ENCODE measurements at places on chromosomes 7 and 10.

DNA sequence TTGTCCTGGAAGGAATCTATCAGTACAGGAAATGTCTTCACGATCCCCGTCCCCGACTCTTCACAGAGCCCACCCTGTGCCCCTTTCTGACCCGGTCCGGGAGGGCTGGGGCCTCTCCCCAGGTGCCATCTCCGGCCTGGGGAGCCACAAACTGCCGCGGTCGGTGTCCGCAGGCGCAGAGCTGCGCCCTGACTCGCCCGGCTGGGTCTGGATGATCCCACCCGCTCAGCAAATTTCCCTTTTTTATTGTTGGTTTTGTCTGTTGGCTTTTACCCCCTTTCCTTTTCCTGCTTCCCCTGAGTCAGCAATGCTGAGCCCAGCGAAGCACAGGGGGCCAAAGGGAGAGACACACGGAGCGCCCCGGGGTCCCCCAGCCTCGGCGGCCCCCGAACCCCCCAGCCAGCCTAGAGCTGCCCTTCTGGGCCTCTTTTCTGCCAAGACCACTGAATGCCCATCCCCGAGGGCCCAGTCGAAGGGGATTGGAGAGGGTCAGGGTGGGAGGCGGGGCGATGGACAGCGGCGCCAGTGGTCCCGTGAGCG lies 30.9 kb downstream of the LEP start:
- DNase-seq, result no peak

GRCh38 chr10:63094405-63094804 lies 38.7 kb upstream of the NRBF2 start:
- no peak for DNase-seq

DNA sequence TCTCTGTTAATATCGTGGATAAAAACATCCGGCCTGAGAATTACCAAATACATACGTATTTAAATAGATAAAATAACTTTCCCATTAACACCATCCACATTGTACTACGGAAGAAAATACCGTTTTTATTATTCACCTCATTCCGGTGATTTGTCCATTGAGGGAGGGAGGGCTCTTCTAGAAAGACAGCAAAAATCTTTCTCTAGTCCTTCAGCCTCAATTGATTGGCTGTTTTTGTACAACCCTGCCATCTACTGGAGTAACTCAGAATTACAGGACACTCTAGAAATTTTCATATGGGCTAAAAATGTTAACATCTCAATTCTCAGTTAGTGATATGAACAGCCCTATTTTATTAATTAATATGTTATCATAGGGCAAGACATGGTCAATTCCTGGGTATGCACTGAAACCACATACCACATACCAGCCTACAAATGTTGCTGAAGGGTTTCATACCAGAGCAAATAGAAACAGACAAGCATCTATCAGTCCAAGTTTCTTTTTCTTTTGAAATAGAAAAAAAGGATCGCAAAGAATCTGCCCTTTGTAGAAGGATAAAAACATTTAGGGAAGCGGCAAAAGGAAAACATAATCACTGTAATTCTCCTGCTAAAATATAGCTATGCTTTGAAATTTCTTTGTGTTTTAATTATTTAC lies 55.8 kb upstream of the CDCA7L start:
- DNase-seq, result peak; percentile 57

DNA sequence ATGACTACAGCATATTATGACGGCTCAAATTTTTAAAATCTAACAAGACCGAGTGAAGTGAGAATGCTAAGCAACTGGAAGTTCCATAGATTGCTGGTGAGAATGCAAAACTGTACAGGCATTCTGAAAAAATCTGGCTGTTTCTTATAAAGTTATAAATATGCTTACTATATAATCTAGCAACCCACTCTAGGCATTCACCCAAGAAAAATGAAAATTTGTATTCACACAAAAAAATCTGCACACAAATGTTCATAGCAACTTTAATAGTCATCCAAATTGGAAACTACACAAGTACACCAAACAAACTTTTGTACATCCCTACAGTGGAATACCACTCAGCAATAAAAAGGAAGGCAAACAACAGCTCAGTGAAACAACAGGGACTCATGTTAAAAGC lies 39.9 kb upstream of the STARD3NL start:
- DNase-seq, result no peak

GRCh38 chr7:17057143-17057509 lies 175.3 kb upstream of the AGR3 start:
- no peak for DNase-seq

- peak; percentile 51 for DNase-seq
Observed at GRCh38 chr10:63466144-63466935, 563 bp upstream of the JMJD1C start.

- no peak for DNase-seq
Observed at GRCh38 chr7:158283016-158283974, 304.3 kb downstream of the PTPRN2 start.

DNA sequence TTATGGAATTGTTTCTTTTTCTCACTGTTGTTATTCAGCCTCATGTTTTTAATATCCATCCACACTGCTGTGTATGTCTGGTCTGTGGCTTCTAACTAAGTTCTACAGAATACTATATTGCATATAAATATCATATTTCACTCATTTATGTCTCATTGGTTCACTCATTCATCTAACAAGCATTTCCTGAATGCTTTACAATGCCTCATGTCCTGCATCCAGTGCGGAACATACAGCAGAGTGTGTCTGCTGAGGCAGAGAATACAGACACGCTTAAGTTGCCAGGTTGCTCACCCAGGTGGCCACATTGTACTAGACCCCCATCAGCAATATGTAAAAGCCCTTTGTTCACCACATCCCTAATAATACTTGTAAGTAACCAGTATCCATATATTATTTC lies 111.8 kb upstream of the CNTNAP2 start:
- no peak for DNase-seq

- DNase-seq, result no peak
Observed at GRCh38 chr7:24713850-24714675, 43.2 kb downstream of the GSDME start.

- no peak for DNase-seq
Observed at GRCh38 chr7:29342761-29343160, 148.2 kb downstream of the CHN2 start.

GRCh38 chr7:158026636-158027265 lies 560.9 kb downstream of the PTPRN2 start:
- DNase-seq, result no peak

- no peak for DNase-seq
Observed at GRCh38 chr7:158052381-158053060, 535.1 kb downstream of the PTPRN2 start.

DNA sequence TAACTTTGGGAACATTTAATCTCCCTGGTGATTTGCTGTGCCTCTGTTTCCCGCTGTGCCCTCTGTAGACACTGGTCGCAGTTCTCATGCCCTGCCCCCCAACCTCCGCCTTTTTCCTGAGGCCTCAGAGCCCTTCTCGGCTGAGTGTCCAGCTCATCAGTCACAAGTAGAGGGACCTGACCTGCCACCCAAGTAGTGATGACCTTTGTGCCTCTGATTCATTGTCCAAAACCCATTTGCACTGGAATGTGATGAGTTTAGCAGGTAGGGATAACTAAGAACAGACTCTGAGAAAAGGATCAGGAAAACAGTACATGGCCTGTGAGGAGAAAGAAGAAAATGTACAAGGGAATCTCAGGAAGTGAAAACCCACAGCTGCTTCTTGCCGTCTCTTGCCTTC lies 58.8 kb downstream of the LANCL2 start:
- DNase-seq, result no peak

- DNase-seq, result no peak
Observed at GRCh38 chr7:25333296-25333928, 105.1 kb upstream of the NPVF start.

DNA sequence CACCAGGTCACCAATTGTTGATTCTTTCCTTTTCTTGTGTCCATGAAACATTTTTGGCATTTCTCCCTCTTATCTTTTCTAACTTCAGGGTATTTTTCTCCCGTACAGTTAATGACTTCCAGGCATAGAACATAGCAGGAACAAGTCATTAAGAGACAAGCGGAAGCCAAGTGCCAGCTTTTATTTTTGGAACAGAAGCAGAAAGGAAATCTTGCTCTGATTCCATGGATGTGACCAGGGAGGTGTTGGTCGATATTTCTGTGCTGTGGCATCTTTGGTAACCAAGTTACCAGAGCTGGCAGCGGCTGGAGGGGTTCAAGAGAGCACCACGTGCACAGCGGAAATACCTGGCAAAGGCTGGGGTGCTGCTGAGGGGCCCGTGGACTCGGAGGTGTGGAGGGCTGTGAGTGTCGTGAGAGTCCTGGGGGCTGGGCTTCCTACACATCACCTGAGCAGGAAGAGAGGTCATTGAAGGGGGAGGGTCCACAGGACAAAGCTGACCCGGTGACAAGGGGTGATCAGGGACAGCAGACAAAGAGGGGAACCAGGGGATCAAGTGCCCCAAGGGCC lies 1.8 kb downstream of the LLCFC1 start:
- DNase-seq, result no peak

- DNase-seq, result no peak
Observed at GRCh38 chr7:14950013-14950412, 47.5 kb upstream of the DGKB start.

DNA sequence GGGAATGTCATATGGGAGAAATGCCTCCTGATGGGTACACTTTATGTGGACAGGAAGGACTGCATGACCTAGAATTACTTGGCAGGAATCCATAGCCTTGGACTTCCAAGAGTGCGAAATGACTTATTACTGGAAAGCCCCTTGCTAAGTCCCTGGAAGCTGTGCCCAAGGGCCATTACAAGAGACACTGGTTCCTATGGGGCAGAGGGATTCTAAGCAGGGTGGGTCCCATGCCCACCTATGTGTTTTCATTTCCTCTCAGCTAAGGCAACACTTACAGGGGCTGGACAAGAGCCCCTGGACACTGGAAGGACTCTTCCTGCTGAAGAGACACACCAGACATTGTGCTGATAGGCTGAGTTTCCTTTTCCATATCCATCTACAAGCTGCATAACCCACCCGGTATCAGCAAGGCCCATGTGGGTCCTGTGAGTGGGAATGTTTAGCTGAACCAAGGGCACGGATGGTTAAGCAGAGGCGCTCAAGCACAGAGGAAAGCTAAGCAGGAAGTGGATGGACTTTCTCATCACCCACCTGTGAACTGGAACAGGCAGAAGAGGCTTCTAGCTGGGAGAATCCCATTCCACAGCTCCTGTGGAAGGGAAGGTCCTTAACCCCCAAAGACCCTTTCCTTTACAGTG lies 56.2 kb downstream of the XPNPEP1 start:
- no peak for DNase-seq

- DNase-seq, result no peak
Observed at GRCh38 chr7:139924461-139924860, 95.4 kb downstream of the TBXAS1 start.

DNA sequence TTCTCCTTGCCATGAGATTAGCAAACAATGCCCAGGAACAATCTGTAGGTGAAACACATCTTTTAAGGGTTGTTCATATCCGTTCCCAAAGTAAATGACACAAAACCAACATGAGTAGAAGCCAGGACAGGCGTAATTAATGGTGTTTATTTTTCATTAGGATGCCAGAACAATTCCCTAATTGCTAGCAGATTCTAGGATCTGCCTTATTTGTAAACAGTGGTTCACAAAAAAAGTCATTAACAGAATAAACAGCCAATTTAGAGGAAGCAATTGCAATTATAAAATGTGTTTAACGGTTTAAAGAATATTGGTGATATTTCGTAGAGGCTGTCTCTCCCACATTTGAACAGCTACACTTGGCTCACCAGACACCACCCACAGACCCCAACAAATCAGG lies 250.6 kb upstream of the GPR26 start:
- DNase-seq, result no peak

GRCh38 chr7:473870-474604 lies 45.6 kb downstream of the PDGFA start:
- DNase-seq, result no peak

GRCh38 chr10:101650863-101651262 lies 44.1 kb downstream of the FBXW4 start:
- DNase-seq, result no peak

DNA sequence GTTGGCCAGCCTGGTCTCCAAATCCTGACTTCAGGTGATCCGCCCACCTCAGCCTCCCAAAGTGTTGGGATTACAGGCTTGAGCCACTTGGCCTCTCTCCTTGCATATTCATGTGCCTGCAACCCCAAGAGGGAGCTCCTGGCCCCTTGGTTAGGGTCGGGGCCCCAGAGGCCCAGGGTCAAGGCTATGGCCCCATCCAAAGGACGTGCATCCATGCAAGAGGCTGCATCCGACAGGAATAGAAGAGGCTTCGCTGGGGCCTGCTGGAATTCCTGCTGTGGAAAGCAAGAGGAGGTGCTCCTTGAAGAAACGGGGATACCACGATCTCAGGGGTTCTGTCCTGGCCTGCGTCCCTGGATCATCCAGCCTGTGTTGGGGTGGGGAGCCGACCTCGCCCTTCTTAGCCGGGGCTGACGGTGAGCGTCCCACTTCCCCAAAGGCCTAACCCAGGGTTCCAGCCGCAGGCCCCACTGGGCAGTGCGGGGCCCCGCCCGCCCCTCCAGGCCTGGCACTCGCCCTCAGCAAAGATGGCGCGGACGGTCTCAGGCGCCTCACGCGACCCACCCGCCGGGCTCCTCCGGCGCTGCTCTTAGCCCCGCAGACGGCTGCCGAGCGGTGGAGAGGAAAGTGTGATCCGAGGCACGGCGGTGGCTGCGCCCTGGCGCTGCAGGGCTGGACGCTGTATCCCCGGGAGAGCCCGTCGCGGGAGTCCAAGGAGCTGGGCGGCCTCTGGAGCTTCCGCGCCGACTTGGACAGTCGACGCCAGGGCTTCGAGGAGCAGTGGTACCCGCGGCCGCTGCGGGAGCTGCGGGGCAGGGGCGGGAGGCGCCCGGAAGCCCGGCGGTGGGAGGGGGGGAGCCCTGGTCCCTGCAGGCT lies 54.7 kb downstream of the ZNF727 start:
- DNase-seq, result no peak

- DNase-seq, result no peak
Observed at GRCh38 chr10:129788215-129788614, 175.9 kb downstream of the EBF3 start.

GRCh38 chr7:16875861-16876260 lies 5.9 kb downstream of the AGR3 start:
- DNase-seq, result no peak

Measured in D341Med (cell line).